ENCODE measurements at places on chromosomes 4 and X.

DNA sequence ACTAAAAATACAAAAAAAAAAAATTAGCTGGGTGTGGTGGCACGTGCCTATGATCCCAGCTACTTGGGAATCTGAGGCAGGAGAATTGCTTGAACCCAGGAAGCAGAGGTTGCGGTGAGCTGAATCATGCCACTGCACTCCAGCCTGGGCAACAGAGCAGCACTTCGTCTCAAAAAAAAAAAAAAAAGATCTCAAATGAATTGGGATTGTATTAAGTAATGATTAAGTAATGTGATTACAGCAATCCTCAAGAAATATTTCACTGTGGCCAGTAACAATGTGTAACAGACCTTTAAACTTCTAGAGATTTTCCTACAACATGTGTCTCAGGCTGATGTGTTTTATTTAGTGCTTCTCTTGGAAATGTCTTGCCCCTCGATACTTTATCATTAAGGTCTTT, 46.8 kb downstream of the PKD2 start:
- DNase-seq: no peak

DNA sequence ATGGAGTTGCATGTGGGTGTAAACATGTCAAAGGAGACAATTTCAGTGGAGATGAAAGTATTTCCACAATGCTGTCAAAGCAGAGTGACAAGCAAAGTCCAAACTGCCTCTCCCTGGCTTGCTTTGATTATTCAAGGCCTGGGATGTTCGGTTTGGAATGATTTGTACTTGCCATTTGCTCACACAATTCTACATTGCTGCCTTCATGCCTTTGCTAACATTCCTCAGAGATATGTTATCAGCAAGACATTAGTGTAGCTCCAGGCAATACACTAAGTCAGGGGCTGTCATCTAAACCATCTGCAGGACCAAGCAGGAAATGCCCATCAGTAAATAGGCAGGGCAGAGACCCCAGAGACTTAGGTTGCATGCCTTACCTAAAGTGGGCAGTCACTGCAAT, 79.6 kb upstream of the C1QTNF7 start:
- DNase-seq: no peak

- DNase-seq: no peak
These were observed 5.8 kb upstream of the NRK start for GRCh38 chrX:105816517-105816916.

DNA sequence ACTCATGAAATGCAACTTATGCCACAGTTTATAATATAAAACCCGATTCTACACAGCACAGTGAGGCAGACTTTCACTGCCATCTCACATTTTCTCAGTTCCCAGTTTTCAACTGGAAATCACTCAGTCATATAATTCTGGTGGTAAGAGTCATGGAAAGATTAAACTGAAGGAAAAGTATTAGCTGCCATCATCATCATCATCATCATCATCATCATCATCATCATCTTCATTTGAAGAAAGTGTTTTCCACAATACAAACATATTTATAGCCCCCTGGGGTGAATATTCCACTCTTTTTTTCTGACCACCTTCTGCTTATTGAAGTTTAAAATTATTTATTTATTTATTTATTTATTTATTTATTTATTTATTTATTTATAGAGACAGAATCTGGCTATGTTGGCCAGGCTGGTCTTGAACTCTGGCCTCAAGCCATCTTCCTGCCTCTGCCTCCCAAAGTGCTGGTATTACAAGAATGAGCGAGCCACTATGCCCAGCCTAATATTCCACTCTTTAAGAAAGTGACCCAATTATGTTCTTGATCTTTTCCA, 6.0 kb upstream of the UBQLN2 start:
- no peak for DNase-seq

DNA sequence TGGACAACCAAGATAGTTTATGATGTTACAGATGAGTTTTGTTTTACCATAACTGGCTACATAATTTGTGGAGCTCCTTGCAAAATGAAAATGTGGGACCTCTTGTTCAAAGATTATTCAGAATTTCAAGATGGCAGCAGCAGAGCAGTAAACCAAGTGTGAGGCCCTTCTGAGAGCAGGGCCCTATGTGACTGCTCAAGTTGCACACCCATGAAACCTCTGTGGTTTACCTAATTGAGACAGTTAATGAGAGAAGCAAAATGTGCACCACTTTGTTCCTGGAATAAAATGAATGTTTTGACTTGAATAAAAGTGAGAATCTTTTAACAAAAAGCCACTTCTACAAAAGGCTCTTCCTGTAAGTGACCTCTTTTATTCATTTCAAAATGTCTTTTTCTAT, 519.2 kb downstream of the RPA4 start:
- no peak for DNase-seq

- no peak for DNase-seq
These were observed 159.1 kb upstream of the DGKK start for GRCh38 chrX:50629774-50630173.

DNA sequence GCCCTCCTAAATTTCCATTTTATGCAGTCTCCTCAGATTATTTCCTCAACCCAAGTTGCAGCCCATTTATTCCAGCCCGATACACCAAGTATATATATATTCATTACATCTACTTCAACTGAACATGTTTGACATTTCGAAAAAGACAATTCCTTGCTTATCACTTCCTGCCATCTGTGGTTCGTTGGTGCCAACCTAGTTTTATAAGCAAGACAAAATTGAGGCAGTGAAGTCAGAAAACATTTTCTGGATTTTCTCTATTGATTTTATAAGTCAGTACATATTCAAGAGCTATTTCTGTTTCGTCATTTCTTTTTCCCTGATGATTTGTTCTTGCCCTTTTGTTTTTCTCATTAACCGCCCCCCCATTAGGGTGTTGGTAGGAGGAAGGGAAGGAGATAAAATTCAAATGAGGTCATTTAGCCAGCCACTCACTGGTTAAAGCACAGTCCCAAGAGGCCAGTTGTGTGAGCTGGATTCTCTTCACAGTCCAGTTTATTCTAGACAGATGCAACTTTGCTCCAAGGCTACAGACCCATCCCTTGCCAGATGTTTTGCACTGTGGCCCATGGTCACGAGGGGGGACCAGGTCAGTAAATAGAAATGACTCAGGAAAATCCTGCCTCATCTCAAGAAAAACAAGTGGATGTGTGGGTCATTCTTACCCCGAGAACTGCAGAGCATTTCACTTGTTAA, 20.3 kb upstream of the VEGFD start:
- DNase-seq: no peak

Measured in NCI-H446 (cell line).